ENCODE measurements at places on chromosomes 1 and 21.

GRCh38 chr1:159008744-159009188, 941 bp upstream of the IFI16 start:
- no peak for DNase-seq

GRCh38 chr1:155083865-155084721, 5.5 kb downstream of the EFNA3 start:
- DNase-seq: no peak

DNA sequence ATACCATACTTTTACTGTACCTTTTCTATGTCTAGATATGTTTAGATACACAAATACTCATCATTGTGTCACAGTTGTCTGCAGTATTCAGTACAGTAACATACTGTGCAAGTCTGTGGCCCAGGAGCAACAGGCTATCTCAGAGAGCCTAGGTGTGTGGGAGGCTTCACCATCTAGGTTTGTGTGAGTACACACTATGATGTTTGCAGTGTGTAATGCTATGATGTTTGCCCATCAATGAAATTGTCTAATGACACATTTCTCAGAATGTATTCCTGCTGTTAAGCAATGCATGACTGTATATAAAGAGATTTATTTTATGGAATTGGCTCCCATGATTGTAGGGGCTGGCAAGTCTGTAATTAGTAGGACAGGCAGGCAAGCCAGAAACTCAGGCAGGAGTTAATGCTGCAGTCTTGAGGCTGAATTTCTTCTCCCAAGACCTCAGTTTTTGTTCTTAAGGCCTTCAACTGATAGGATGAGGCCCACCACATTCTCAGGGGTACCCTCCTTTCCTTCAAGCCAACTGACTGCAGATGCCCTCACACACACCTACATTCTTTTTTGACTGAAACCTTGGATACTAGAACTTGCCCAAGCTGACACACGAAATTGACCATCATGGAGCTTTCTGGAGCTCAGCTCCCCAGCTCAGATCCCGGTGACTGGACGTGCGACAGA, 7.7 kb upstream of the AGTRAP start:
- no peak for DNase-seq

- DNase-seq: no peak
These were observed 49.6 kb downstream of the GRIK3 start for GRCh38 chr1:36984675-36985074.

DNA sequence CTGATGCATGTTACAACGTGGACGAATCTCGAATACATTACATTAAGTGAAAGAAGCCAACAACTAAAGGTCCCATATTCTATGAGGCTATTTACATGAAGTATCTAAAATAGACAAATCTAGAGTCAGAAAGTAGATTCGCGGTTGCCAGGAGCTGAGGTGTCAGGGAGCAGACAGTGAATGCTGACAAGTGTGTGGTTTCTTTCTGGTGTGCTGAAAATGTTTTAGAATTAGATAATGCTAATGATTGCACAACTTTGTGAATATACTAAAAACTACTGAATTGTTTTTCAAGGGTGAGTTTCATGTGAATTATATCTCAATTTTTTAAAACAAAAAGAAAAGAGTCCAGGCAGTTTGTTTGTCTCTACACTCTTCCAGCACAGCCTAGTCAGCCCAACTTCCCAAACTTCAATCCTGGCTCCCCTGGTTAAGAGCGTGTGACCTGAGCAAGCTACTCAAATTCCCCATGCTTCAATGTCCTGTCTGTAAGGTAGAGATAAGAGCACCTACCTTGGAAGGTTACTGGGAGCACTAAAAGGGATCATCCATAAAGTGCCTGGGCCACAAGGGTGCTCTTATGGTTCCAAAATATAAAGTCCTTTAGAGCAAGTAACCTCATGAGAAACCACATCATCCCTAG, 20.9 kb downstream of the HLCS start:
- DNase-seq: no peak

GRCh38 chr1:89519779-89520358, 4.8 kb upstream of the LRRC8B start:
- DNase-seq: no peak

DNA sequence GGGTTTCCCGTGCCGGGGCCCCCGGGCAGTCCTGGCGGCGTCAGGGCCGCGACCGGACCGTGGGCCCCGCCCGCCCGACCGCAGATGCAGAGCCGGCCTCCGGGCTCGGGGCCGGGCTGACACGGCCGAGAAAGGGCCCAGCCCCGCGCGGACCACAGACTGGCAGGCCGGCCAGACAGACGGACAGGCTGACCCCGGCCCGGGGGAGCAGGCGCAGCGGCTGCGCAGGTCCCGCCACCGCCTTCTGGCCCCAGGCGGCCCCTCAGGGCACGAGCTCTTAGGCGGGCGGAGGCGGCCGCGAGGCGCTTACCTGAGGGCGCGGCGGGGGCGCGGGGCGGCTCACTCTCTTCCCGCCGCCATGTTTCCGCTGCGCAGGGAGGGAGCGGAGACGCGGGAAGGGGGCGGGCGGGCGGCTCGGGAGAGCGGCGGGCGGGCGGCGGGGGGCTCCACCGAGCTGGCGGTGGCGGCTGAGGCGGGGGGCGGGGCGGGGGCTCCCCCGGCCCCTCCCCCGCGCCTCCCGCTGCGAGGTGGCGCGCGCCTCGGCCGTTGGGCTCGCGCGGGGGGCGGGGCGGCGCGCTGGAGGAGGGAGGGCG, at the start of gene SCMH1:
Gene SCMH1, minus strand, starts transcription at position 558 of the 593 bp plus-strand sequence. CDS start 56,173 bp downstream, outside the sequence.
- DNase-seq: no peak

- DNase-seq: no peak
These were observed 84.4 kb downstream of the ITPKB start for GRCh38 chr1:226654668-226655055.

GRCh38 chr1:198437332-198437731, 103.1 kb downstream of the ATP6V1G3 start:
- DNase-seq: no peak

- no peak for DNase-seq
These were observed 10.7 kb upstream of the SLC2A5 start for GRCh38 chr1:9079988-9080704.

GRCh38 chr1:83905315-83905907, 93.5 kb downstream of the TTLL7 start:
- no peak for DNase-seq

DNA sequence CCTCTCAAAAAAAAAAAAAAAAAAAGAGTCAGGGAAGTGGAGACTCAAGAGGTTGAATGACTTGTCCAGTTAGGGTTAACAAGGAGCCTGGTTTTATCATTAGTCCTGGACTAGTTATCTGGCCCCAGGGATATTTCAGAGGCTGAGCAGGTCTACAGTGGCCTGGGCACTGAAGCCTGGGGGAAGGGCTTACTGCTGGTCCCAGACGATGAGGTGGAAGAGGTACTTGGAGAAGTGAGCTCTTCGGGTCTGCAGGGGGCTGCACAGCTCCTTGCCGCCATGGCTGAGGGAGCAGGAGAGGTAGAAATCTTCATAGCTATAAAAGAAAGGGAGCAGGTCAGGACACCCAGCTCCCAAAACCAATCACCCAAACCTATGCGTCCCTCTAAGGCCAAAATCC, 40.1 kb downstream of the PIK3C2B start:
- no peak for DNase-seq

GRCh38 chr21:32463889-32464300, 51.4 kb downstream of the EVA1C start:
- no peak for DNase-seq

DNA sequence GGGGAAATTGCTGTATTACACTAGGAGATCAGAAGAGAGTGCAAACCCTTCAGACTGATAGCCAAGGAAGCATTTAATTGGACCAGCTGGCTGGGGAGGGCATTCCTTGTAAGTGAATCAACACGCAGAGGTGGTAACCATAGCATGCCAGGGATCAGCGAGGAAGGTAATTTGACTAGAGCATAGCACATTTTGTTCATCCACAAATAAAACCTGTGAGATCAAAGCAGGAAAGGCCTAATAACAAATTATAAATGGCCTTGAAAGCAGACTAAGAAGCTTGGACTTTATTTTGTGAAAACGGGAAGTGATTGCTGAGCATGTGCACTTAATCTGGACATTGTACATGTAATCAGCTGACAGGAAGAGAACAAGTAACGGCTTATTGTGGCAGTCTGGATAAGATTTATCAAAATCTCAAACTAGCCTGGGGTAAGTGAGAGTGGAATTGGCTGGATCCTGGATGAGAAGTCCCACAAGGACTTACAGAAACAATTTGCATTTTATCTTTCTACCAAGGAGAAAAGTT, 11.7 kb upstream of the CD55 start:
- DNase-seq: no peak

GRCh38 chr1:205656236-205656635, 24.1 kb downstream of the SLC45A3 start:
- DNase-seq: no peak

GRCh38 chr1:71093938-71094337, 13.1 kb upstream of the ZRANB2 start:
- DNase-seq: no peak

DNA sequence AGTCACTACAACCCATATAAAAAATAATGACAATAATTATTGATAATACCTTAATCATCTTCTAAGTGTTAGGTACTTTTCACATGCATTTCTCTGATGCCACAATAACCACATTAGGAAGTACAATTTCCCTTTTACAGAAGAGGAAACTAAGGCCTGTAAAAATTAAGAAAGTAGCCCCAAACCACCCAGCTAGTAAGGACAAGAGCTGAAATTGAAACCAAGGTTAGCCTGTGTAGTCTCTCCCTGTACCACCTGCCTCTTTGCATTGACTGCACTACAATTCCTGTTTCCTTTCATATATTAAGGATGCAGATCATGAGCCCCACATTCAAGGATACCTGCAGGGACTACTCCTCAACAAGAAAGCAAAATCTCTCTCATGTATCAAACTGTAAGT, 288.8 kb downstream of the GPATCH2 start:
- DNase-seq: no peak

- DNase-seq: no peak
These were observed 16.5 kb upstream of the PARP1 start for GRCh38 chr1:226424221-226425003.

- DNase-seq: no peak
These were observed 642.1 kb upstream of the ADGRL2 start for GRCh38 chr1:81158592-81158991.

- DNase-seq: no peak
These were observed 9.6 kb downstream of the CFAP45 start for GRCh38 chr1:159890390-159890789.

DNA sequence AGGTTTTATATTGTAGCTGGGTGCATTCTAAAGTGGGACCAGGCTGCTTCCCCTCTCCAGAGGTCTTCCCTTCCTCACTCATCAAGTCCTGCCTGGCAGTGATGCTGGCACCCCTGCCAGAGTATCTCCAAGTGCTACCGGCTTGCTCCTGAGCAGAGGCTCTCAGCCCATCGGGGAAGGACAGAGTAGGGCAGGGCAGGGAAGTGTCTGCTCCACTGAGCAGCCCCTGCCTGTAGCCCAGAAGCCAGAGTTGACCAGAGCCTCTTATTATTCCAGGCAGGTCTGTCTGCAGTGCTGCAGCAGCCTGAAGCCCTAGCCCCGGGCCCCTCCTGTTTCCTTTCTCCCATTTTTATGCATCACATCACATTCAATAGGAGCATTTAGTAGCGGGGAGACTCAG, 51.1 kb downstream of the ATP2B4 start:
- no peak for DNase-seq

DNA sequence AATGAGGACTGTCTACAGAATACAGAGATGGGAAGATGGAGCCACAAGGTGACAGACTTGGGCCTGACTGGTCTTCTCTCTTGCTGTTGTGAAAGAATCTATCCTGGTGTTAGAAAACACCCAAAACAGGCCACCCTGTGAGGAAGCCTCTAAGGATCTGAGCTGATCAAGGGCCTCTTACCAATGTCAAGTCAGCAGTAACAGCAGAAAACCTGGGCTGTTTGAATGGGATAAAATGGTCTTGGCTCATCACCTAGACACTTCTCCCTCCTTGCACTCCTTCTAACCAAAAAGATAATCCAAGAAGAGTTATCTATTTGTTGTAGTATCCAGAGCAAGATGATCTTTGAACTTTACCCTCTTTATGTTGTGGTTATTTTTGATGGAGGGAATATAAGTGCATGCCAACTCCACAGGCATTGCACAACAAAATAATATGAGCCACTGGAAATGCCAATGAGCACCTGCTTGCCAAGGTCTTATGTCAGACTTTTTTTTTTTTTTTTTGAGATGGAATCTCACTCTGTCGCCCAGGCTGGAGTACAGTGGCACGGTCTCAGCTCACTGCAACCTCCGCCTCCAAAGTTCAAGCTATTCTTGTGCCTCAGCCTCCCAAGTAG, 32.8 kb upstream of the ZNF281 start:
- no peak for DNase-seq

DNA sequence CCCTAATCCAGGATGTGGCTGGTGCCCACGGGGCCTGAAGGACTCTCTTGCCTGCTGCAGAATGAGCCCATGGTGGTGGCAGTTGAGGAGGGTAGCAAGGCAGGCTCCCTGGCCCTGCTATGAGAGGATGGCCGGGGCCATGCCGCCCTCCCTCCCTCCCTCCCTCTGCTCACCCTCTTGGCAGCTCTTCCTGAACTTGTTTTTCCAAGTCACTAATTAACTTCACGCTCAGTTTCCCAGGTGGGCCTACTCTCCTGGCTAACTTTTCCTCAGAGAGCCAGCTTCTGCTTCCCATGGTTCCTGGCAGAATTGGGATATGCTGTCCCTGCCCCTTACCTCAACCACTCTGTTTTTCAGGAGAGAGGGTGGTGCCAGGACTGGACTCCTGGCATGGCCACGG, 10.2 kb downstream of the KCNC4 start:
- no peak for DNase-seq

DNA sequence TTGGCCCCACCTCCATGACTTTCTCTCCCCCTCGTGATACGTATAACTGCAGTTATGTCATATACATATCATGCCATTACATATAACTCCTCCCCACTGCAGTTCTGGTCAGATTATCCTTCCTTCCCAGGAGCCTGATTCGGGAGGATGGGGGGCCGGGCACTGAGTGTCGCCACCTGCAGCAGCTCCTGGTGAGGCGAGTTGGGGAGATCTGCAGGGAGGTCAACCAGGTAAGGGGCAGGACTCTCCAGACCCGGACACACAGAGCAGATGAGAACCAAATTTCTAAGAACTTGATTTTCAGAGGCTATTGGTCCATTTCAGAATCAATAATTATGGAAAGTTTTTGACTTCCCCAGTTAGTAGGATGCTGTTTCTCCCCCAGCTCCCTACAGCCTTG, 19.5 kb downstream of the HYI start:
- no peak for DNase-seq

- no peak for DNase-seq
These were observed 20.9 kb downstream of the NTMT2 start for GRCh38 chr1:170166518-170167180.

- DNase-seq: no peak
These were observed 48.0 kb downstream of the ACTN2 start for GRCh38 chr1:236734141-236734765.

DNA sequence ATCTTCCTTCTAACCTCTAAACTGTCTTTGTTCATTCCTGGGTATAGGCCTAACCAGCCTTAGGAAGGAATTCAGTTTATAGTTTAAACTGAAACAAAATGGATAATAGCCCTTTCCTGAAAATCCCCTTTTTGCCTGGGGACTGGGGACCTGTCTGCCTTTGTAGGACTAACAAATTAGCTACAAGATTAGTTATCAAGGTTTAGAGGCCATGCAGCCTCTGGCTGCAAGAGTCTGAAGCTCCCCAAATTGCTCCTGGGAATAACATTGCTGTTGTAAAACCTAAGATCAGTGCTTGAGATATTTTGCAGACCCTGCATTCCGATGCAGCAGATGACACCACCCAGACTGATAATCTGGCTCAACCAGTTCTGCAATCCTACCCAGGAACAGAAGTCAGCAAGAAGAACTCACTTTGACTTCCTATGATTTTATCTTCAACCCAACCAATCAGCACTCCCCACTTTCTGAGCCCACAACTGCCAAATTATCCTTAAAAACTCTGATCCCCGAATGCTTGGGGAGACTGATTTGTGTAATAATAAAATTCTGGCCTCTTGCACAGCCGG, 96.6 kb upstream of the ETV3 start:
- DNase-seq: no peak
